ENCODE measurements at places on chromosomes 6 and 20. TPM values are rescaled to one million over a fixed set of nuclear protein-coding genes. Genes with fewer than 3 reads are reported as not detected.

Gene PRR18
- 0.13 TPM for total RNA-seq

Gene GUCA1A
- not detected for total RNA-seq

Gene CST3
- 486 TPM for total RNA-seq

Gene C20orf202
- total RNA-seq, result 0.13 TPM

Gene RPS10
- total RNA-seq, result 542 TPM

Gene NR2E1
- total RNA-seq, result 0.08 TPM

Gene MRAP2
- 0.48 TPM for total RNA-seq

Gene PRDM1
- total RNA-seq, result 2.0 TPM

Gene ADAT2
- 2.2 TPM for total RNA-seq

Gene IL17F
- not detected for total RNA-seq

Gene CCDC170
- 0.38 TPM for total RNA-seq

Gene COL21A1
- 87.3 TPM for total RNA-seq

Gene FOXQ1
- not detected for total RNA-seq

Gene KIF13A
- total RNA-seq, result 145 TPM

Gene COL9A1
- total RNA-seq, result 2.6 TPM

Gene RUNX2
- total RNA-seq, result 3.1 TPM

Gene GFRAL
- total RNA-seq, result not detected

Gene ZC3H12D
- total RNA-seq, result 0.35 TPM

Gene FOXS1
- total RNA-seq, result 6.1 TPM

Gene ZSWIM3
- 2.0 TPM for total RNA-seq

Gene CARMIL1
- total RNA-seq, result 7.5 TPM

Gene GPX5
- not detected for total RNA-seq

Gene FAM209B
- total RNA-seq, result not detected

Gene OLIG3
- total RNA-seq, result not detected

Gene PI16
- 11.9 TPM for total RNA-seq

Gene TTK
- 0.22 TPM for total RNA-seq

Gene CCN6
- not detected for total RNA-seq

Gene RBM24
- total RNA-seq, result 221 TPM
